ENCODE measurements at places on chromosomes 11 and 22. TPM values are rescaled to one million over a fixed set of nuclear protein-coding genes. Genes with fewer than 3 reads are reported as not detected.

GRCh38 chr22:25110846-25111578 lies 88.6 kb upstream of the CRYBB3 start:
- no peaks in the 10 kb centered on the region for H3K27me3 ChIP-seq
- DNase-seq: no peak
- peaks cover 40% of the 10 kb centered on the region for H3K4me1 ChIP-seq
- H3K4me3 ChIP-seq: peak overlapping the region; percentile 63
- peaks cover 16% of the 10 kb centered on the region for H3K36me3 ChIP-seq

DNA sequence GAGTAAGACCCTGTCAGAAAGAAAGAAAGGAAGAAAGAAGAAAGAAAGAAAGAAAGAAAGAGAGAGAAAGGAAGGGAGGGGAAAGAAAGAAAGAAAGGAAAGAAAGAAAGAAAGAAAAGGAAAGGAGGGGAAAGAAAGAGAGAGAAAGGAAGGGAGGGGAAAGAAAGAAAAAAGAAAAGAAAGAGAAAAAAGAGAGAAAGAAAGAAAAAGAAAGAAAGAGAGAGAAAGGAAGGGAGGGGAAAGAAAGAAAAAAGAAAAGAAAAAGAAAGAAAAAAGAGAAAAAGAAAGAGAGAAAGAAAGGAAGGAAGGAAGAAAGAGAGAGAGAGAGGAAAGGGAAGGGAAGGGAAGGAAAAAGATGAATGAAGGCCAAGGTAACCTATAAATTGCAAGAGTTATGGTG lies 47.2 kb upstream of the SLC22A12 start:
- H3K4me3 ChIP-seq: no peak overlapping the region
- H3K4me1 ChIP-seq: peaks cover 9% of the 10 kb centered on the region
- no peaks in the 10 kb centered on the region for H3K27me3 ChIP-seq

DNA sequence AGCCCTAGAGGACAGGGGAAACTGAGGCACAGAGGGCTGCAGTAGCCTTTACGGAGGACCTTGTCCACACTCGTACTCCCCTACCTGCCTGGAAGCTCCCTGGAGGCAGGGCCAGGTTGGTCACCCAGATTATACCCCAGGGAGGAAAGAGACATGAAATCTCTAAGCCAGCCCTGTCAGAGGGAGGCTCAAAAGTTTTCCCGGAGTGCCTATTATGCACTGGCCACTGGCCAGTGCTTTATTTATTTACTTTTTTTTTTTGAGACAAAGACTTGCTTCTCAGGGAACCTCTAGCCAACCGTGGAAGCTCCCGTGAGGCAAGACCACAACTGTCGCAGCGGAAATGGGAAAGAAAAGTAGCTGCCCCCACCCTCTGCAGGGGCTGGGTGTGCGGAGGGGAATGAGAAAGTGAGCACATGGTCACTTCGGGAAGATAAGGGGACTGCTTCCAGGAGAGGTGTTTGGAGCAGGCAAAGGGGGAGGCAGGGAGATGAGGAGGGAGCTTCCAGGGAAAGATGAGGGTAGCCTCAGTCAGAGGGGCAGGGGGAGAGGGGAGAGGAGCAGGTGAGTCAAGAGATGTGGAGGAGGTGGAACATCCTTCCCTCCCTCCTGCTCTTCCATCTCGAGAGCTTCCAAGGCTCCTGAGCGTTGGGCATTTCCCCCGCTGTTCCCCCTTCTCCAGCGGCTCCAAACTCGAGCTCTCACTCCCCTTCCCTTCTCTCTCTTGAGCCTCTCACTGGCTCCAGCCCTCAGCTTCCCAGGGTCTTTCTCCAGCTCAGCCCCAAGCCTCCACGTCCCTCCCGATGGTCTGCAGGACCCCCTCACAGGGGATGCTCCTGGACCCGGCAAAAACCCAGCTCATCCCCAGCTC lies 4.3 kb downstream of the IL2RB start:
- H3K27me3 ChIP-seq: no peaks in the 10 kb centered on the region
- H3K4me3 ChIP-seq: no peak overlapping the region
- H3K36me3 ChIP-seq: no peaks in the 10 kb centered on the region
- peaks cover 45% of the 10 kb centered on the region for H3K4me1 ChIP-seq
- H3K27ac ChIP-seq: no peak overlapping the region

DNA sequence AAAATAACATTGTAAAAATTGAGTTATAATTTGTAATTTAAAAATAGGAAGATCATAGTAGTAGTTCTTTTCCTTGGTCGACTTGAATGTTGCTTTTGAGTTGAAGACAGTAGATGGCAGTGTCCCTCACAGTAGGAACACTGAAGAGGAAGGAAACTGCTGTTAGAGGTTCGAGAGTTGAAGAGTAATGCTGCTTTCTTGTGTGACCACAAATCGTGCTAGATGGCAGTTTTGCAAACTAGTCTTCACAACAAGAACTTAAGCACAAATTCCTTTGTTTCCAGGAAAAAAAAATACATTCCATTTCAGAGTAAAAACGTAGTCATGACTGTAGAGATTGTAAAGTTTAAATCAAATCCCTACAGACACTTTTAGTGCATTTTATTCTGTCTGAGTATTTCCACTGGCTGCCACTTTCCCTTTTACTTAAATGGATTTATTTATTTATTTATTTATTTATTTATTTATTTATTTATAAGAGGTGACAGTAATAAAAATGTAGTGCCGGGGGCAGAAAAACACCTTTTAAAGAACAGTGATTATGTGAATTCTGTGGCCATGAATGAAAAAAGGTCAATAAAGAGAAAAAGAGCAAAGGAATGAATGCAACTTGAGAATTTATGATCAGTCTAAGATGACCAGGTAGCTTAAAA lies 54.6 kb downstream of the SPECC1L start:
- no peak overlapping the region for H3K27ac ChIP-seq
- no peak overlapping the region for H3K4me3 ChIP-seq
- H3K4me1 ChIP-seq: peaks cover 3% of the 10 kb centered on the region

DNA sequence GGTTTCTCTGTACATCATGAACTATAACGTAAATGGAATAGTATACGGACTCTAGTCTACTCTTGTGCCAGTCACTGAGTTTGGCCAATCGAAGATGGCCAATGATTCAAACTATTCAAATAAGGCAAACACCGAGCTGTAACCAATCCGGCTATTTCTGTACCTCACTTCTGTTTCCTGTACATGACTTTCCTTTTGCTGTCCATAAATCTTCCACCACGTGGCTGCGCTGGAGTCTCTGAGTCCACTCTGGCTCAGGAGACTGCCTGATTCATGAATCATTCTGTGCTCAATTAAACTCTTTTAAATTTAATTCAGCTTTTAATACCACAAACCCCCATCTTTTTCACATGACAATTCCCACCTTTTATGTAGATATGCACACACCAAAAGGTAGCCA lies 1.5 kb upstream of the JAML start:
- H3K4me3 ChIP-seq: no peak overlapping the region
- no peaks in the 10 kb centered on the region for H3K4me1 ChIP-seq
- peak overlapping the region; percentile 10 for H3K27ac ChIP-seq
- no peaks in the 10 kb centered on the region for H3K27me3 ChIP-seq
- H3K36me3 ChIP-seq: peaks cover 25% of the 10 kb centered on the region
- no peak for DNase-seq

GRCh38 chr22:35533365-35534029 lies 7.1 kb upstream of the RASD2 start:
- no peak overlapping the region for H3K27ac ChIP-seq
- H3K4me3 ChIP-seq: no peak overlapping the region
- no peaks in the 10 kb centered on the region for H3K4me1 ChIP-seq
- H3K27me3 ChIP-seq: peaks cover 29% of the 10 kb centered on the region

DNA sequence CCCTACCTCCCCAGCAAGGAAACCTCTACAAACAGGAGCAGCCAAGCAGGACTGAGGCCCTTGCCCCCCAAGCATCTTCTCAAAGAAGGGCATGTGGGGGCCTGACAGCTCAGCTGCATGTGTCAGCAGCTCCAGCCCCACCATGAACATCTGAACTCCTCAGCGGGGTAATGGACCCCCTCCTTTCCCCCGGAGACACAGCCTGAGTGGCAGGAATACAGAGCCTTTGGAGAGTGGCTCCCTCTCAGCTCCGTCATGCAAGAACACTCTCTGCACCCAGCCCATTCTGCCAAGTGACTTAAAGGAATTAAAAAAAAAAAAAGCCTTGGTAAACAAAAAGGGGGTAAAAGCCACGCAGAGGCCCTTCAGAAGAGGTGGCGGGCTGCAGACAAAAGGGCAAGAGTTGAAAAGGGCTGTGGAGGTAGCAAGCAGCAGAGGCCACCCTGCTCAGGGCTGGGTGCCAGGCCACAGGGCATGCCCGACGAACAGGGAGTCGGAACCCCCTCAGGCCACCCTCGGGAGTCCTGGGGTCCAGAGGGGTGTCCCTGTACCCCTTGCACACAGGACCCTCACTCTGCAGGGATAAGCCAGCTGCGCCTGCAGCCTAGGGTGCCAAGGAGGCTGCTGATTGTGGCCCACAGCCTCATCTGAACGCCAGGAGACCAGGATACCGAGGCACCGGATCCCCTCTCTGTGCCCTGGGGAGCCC lies 62.5 kb downstream of the MACROD1 start:
- H3K4me3 ChIP-seq: no peak overlapping the region
- no peak for DNase-seq
- H3K27ac ChIP-seq: no peak overlapping the region
- no peaks in the 10 kb centered on the region for H3K27me3 ChIP-seq
- H3K36me3 ChIP-seq: no peaks in the 10 kb centered on the region
- H3K4me1 ChIP-seq: no peaks in the 10 kb centered on the region

DNA sequence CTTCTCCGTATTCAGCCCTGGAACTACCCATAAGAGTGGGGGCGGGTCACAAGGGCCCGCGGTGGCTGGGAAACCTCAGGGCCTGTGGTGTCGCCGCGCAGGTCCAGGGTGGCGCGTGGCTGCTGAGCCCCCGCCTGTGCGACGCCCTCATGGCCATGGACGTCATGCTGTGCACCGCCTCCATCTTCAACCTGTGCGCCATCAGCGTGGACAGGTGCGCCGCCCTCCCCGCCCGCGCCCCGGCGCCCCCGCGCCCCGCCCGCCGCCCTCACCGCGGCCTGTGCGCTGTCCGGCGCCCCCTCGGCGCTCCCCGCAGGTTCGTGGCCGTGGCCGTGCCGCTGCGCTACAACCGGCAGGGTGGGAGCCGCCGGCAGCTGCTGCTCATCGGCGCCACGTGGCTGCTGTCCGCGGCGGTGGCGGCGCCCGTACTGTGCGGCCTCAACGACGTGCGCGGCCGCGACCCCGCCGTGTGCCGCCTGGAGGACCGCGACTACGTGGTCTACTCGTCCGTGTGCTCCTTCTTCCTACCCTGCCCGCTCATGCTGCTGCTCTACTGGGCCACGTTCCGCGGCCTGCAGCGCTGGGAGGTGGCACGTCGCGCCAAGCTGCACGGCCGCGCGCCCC lies 2.4 kb downstream of the DRD4 start:
- peaks cover 54% of the 10 kb centered on the region for H3K4me1 ChIP-seq
- no peak overlapping the region for H3K27ac ChIP-seq
- H3K4me3 ChIP-seq: peak overlapping the region; percentile 30

DNA sequence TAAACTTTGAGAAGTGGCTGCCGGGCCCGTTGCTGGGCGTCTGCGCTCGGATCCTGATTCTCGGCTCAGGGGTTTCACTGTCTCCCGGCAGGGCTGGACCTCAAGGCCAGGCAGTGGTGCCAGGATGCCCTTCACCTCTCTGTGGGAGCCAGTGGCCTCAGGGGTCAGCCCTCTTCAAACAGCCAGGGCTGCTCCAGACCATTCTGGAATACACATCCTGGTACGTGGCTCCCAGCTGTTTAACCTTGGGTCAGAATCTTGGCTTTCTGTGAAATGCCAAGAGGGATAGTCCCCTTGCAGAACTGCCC lies 70.5 kb downstream of the MPPED1 start:
- H3K27me3 ChIP-seq: no peaks in the 10 kb centered on the region
- H3K4me1 ChIP-seq: no peaks in the 10 kb centered on the region
- no peak overlapping the region for H3K27ac ChIP-seq
- no peak for DNase-seq
- no peak overlapping the region for H3K4me3 ChIP-seq

DNA sequence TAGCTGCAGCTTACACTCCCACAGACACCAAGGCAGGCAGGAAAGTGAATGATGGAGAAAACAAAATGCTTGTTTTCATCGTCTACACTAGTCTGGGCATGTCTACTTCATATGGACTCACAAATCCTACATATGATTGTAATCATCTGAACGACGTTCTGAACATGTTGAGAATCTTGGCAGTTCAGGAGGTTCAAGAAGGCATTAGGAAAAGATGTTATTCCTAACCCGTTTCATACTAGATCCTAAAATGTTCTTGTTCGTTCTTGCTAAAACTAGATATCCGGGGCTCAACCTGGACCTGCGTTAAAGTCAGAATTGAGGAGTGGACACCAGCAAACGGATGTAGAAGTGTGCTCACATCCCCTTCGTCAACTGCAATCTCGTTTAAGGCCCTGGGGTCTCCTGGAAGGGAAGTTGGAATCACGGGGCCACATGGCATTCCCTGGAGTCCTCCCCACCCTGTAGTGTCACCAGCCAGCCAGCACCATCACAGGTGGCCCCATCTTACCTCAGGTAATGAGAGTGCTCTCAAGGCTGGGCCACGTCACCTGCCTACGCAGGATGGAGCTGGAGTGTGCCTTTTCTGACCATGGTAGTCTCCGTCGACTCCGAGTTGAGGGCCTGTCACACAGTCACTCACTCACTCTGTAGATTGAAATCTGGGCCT lies 37.3 kb downstream of the C11orf58 start:
- no peak overlapping the region for H3K27ac ChIP-seq
- no peak overlapping the region for H3K4me3 ChIP-seq
- no peaks in the 10 kb centered on the region for H3K27me3 ChIP-seq
- H3K4me1 ChIP-seq: no peaks in the 10 kb centered on the region
- peaks cover 31% of the 10 kb centered on the region for H3K36me3 ChIP-seq

DNA sequence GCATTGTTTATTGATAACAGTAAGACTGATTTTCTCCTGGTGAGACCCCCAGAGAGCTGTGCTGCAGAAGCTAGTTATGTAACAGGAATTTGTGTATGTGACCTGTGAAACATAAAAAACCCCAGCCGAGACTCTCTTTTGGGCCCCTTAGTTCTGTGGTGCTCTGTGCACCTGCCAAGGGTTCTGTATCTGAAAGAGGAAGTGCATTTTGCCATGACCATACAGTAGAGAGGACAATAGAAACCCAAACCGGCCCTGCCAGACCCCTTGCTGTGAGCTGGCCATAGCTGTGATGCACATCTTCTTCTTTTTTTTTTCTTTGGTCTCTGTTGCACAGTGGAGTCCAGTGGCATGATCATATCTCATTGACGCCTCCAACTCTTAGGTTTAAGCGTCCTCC lies 31.4 kb upstream of the APOL5 start:
- H3K4me3 ChIP-seq: no peak overlapping the region
- H3K27ac ChIP-seq: no peak overlapping the region
- no peak for DNase-seq
- H3K4me1 ChIP-seq: no peaks in the 10 kb centered on the region

- H3K4me1 ChIP-seq: peaks cover 9% of the 10 kb centered on the region
- peaks cover 42% of the 10 kb centered on the region for H3K27me3 ChIP-seq
- DNase-seq: no peak
- H3K4me3 ChIP-seq: peak overlapping the region; percentile 55
These were observed 92.0 kb upstream of the KCNQ1OT1 start for GRCh38 chr11:2791521-2792380.

OR52A1 gene
- total RNA-seq: not detected

TPBGL gene
- not detected for total RNA-seq

PRG3 gene
- total RNA-seq: not detected

CCDC87 gene
- 0.19 TPM for total RNA-seq

DDTL gene
- total RNA-seq: not detected

DTX4 gene
- 8.4 TPM for total RNA-seq

MS4A7 gene
- total RNA-seq: 3.8 TPM

BCO2 gene
- total RNA-seq: 7.2 TPM

OR5B21 gene
- not detected for total RNA-seq

CTR9 gene
- total RNA-seq: 21.4 TPM

ZDHHC24 gene
- 10.7 TPM for total RNA-seq
